ENCODE measurements at places on chromosomes 3 and 15.
A peak's percentile ranks its signal among the peaks of the same experiment; 100 is the strongest.

DNA sequence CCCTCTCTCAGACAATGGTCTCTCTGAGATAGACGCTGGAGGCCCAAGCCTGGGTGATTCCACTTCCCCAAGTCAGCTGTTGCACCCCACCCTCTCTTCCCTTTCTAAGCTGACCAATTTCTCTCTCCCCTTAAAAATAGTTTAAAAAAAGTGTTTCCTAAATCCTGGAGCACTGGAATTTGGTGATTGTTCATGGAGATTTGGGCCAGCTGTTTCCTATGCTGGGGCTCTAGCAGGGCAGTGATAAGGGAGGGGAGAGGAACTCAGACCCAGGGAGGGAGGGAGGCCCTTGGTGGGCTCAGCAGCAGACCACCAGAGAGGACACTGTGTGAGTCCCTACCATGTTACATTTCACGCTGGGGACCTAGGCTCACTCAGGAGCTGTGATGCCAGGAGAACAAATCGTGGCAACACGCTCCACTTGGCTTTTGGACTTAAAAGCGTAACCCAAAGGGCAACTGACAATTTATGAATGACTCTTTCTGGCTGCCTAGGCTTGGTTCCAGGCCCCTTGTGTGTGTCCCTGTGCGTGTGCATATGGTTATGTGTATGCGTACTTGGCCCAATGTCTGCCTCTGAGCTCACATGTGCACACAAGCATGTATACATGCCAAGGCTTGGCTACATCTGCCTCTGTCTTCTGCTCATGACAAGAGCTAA, 59.8 kb upstream of the INSYN1 start:
- DNase-seq: no peak

- no peak for DNase-seq
Measured at GRCh38 chr3:60045686-60046085, 995.9 kb upstream of the CFAP20DC start.

- DNase-seq: no peak
Measured at GRCh38 chr3:119329551-119329950, 35.4 kb downstream of the ARHGAP31 start.

- DNase-seq: no peak
Measured at GRCh38 chr15:71341811-71342550, 226.7 kb downstream of the THSD4 start.

- DNase-seq: no peak
Measured at GRCh38 chr3:37107846-37108245, 66.5 kb downstream of the LRRFIP2 start.

- DNase-seq: no peak
Measured at GRCh38 chr3:96172917-96173316, 641.5 kb upstream of the EPHA6 start.

DNA sequence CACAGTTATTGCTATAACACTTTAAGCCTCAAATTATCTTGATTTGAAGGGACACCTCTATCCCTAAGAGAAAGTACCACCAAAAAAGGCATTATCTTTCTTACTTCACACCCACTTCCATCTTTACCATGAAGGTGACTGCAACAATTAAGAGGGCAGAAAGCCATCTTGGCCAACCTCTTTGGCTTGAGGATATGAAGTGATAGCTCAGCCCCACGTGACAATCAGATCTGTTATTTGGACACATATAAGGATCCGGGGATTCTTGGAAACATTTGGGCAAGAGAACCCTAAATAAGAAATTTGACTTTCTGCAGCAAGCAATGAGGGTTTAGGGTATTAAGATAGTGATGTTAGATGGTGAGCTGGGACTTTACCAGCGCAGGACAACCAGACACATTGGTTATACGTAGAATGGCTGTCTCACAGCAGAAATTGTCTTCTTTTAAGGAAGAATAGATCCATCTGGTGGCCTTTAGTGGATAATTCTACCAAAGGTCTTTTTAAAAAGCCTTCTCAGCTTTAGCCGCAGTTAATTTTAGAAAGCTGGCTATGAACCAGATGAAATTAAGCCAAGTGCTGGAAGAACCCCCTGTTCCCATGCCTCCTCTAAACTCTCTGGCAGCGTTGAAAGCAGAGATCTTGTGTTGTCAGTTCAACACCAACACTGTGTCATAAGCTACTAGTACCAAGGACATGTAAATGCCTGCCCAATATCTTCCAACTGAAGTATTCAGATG, 12.3 kb downstream of the HCLS1 start:
- DNase-seq: no peak

GRCh38 chr3:133746712-133747066, 496 bp downstream of the TF start:
- DNase-seq: no peak

GRCh38 chr3:41974223-41974622, 12.3 kb upstream of the ULK4 start:
- no peak for DNase-seq

GRCh38 chr15:77507143-77507897, 86.6 kb downstream of the HMG20A start:
- no peak for DNase-seq

DNA sequence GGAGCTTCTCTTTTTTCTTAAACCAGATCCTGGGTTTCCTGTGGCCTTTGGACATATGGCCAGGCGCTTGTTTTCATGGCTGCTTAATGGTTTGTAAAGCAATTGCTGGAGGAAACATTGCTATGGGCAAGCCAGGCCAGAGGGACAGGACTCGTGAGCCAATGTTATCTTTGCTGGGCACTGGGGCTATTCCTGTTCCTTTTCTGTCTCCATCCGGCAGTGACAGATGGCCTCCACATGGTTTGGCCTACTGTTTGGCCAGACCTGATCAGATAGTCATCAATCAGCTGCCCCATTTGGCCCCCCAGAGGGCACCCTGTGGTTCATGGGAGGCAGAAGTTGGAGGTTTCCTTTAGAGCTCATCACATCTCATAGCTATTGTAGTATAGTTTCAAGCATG, 326.1 kb upstream of the ROPN1 start:
- DNase-seq: no peak

DNA sequence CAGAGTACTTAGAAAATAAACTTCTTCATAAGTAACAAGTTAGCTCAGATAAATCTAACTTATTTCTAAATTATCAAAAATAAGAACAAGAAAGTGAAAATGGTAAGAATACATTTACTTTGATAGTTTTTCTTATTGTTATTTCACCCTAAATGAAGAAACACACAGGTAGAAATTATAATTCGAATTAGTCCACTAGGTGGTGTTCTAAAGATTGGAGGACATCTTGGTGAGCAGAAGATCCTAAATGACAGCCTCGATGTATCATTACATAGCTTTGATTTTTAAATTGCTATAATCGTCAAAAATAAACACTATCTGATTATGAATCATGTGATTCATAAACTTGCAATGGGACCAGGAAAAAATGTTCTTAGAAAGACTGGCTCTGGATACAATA, 280.8 kb upstream of the UBE2E2 start:
- DNase-seq: no peak

DNA sequence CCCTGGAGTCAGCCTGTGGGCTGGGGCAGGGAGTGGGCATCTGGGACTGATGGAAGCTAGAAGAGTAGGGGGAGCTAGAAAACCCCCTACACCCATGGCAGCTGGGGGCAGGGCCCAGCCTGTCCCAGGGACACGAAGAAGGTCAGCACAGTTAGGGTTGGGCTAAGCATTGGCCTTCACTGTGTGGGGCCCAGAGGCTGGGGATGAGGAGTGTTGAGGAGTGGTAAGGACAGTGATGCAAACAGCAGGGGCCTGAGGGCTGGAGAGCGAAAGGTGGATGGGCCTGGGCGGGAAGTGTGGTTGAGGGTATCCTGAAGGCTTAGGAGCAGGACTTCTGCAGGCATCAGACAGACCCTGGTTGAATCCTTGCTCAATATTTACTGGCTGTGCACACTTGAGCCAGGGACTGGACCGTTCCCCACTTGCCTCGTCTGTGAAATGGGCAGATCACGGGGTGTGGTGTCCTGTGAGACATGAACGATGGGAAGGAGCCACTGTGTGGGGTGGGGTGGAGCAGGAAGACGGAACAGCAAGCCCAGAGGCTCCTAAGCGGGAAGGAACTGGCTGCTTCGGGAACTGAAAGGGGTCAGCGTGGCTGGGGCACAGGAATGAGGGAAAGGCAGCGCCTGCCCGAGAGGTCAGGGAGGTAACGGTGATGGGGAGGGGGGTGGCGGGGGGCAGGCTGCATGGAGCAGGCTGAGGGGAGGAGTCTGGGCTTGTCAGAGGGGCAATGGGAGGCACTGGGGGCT, 7.3 kb downstream of the PRKCD start:
- no peak for DNase-seq

DNA sequence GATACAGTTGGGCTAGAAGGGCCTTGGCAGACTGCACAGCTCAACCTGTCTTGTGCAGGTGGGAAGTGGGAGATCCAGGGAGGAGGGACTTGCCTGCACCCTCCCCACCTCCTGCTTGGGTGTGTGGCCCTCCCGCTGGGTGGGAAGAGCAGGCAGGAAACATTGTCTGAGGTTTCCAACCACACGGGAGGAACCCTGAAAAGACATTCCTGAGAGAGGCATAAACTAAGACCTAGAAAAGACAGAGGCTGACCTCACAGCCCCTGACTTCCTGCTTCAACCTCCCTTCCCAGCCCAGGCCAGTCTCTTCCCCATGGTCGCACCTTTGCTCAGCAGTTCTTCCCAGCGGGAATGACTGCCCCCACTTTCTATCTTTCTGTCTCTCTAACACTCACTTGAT, 46.3 kb upstream of the INSYN1 start:
- no peak for DNase-seq

- no peak for DNase-seq
Measured at GRCh38 chr3:4501437-4501836, 8.3 kb downstream of the ITPR1 start.

DNA sequence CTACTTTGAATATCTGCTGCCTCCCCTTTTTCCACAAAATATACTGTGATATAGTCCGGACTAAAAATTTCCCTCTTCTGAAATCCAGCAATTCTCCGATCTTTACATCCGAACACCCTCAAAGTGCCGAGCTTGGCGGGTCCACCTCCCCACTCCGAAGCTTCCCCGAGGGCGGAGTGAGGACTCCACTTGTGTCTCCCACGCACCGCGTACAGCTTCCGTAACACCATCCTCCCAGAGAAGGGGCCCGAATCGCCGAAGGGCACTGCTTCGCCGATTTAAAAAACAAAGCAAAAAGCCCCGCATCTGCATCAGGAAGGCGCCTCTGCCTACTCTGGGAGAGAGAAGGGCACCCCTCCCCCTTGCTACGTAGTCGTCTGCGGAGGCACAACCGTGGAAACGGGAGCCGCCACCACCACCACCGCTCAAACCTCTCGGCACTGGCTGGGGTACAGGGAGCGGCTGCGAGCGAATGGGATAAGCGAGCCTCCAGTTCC, 551 bp downstream of the NCBP2 start:
- peak; percentile 22 for DNase-seq

GRCh38 chr3:126498461-126498860, 19.1 kb downstream of the UROC1 start:
- no peak for DNase-seq

DNA sequence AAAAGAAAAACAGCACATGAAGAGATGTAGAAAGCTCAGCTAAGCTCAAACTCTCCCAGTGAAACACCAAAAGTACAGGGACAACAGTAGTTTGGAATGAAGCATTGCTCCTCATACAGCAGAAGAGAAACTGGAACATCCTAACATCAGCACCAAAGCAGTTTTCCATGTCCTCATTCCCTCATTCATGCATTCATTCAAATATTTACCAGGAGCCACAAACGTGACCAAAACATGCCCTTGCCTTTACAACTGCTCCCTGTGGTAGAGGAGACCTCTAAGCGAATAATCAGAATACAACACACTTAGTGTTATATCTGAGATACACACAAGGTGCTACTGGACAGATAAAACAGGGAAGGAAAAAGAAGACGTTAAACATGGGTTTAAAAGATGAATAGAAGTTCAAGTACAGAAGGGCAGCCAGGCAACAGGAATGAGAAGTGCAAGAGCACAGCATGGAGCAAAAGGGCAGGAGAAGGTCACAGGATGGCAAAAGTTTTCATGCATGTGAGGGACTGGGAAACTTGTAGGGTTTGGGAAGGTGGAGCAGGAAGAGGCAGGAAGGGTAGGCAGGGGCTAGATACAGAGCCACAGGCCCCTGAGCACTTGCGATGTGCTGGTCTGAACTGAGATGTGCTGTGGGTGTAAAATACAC, 58.5 kb upstream of the LMCD1 start:
- DNase-seq: no peak

- DNase-seq: no peak
Measured at GRCh38 chr3:33458446-33458845, 18.2 kb upstream of the UBP1 start.

GRCh38 chr3:129878355-129878754, 15.2 kb downstream of the TMCC1 start:
- no peak for DNase-seq

GRCh38 chr3:60250810-60251209, 1000.4 kb downstream of the FHIT start:
- DNase-seq: no peak

DNA sequence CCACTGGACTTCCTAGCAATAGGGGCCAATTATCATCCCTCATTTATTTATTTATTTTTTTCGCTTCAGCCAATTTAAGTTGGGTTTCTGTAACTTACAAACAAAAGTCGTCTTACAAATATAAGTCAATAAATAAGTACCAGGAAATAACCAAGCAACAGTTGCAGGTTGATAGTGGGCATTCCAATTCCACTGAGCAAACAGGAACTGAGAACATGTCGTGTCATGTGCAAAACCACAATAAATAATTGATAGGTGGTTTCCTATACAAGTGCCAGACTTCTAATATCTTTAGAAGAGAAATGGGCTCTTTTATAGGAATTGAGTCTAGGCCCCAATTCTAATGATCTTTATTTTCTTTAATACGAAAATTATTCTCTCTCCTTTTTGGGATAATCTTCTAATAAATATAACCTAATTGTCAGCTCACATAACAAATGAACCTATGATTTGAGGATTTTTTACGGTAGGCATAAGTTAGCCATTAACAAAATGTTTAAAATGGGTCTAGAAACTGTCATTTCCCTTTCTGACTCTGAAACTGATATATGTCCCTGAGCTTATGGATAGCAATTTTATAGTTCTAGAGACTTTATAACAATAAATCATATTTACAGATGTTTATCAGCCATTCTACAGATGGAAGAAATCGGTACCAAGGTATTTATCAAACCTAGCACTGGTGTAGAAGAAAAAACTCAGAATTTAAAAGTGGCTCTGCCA, 571.8 kb downstream of the FOXP1 start:
- no peak for DNase-seq

DNA sequence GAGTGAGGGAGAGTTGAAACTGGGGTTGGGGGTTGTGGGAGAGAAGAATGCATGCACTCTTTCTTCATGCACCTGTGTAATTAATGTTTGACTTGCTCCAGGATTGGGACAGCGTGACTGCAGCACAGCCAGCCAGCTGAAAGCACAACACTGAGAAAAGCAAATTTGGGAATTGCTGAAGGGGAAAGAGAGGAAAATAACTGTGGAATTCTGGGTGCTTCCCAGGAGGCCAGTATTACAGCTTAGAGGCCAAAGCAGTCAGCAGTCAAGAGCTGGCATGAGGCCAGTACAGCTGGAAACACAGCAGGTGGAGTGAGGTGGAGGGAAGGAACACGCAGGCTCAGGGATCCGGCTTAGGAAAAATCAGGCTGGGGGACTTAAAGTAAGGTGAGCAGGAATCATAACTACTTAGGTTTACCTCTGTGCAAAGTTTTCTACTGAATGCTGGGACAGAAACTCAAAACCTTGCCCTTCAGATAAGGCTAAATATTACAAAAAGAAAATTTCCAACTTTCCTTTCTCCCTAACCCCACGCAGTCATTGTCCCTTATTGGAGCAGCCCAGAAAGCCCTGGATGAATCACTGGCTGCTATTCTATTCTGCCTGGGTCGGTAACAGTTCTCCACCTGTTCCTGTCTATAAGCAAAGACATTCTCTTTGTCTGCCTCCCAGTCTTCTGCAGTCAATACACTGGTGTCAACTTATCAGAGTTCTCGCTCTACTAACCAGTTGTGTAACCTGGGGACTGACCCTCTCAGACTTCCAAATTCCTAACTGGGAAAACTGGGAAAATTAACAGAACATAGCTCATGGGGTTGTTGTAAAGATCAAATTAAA, 167.2 kb downstream of the MAGI1 start:
- no peak for DNase-seq

Measured in HS-27A (cell line).